ENCODE measurements at places on chromosomes 7 and 10.
A peak's percentile ranks its signal among the peaks of the same experiment; 100 is the strongest.

GRCh38 chr7:24123076-24123475, 160.9 kb upstream of the NPY start:
- DNase-seq, result no peak

- no peak for DNase-seq
Observed at GRCh38 chr10:60666221-60666620, 112.1 kb upstream of the CDK1 start.

DNA sequence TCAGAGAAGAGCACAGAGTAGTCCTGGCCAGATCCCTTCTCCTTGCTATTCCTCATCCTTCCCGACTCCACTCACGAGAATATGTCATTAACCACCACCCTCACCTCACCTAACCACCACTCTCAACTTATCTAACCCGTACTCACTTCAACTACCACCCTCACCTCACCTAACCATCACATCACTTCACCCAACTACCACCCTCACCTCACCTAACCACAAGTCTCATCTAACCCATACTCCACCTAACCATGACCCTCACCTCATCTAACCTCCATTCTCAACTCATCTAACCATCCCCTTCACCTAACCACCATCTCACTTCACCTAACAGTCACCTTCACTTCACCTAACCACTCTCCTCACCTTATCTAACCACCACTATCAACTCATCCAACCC, 85.0 kb downstream of the VIPR2 start:
- no peak for DNase-seq

- no peak for DNase-seq
Observed at GRCh38 chr10:124975977-124976514, 34.1 kb downstream of the ZRANB1 start.

- DNase-seq, result peak; percentile 85
Observed at GRCh38 chr7:151244196-151244840, 4.2 kb downstream of the SMARCD3 start.

DNA sequence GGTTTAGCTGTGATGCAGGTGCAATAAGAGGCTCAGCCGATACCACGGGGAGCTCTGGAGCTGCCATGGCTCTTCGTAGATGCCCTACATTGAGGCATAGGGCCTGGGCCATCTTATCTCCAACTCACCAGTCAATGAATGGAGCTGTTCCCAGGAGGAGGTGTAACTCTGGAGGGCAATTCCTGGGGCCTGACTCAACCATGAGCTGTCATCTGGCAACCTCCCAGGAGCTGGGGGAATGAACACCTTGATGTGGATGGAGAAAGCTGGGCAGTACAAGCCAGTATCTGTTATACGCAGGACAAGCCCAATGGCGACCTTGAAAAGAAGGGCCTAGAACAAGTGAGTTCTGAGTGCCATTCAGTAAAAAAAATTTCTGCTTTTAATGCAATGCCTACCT, 224.0 kb upstream of the PLXDC2 start:
- no peak for DNase-seq

DNA sequence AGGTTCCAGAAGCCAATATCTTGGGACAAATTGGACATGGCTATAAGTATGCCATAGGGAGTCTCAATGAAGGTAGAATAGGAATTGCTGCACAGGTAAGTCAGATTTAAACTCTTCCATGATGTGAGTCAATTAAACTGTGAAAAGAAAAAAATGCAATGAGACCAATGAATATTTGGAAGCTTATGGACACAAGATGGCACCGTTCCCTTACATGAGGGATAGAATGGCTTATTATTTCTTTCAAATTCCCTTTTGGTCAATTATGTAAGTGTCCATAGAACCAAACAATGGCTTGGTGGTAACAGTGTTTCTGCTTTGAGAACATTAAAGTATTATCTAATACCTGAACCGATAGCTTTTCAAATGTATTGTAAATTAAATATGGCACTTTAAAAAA, 35.6 kb downstream of the ACADSB start:
- no peak for DNase-seq

DNA sequence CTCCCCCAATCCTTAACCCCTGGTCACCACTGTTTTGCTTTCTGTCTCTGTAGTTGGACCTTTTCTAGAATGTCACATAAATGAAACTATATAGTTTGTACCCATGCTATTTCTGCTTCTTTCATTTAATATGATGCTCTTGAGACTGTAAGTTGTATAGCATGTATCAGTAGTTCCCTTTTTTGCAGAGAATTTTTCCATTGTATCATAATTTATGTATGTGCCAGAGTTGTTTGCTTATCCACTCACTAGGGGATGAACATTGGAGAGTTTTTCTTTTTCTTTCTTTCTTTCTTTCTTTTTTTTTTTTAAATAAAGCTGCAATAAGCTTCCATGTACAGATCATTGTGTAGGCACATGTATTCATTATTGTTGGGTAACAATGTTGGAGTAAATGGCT, 544.8 kb downstream of the CNTNAP2 start:
- no peak for DNase-seq

GRCh38 chr10:119784340-119785067, 58.7 kb downstream of the INPP5F start:
- no peak for DNase-seq

DNA sequence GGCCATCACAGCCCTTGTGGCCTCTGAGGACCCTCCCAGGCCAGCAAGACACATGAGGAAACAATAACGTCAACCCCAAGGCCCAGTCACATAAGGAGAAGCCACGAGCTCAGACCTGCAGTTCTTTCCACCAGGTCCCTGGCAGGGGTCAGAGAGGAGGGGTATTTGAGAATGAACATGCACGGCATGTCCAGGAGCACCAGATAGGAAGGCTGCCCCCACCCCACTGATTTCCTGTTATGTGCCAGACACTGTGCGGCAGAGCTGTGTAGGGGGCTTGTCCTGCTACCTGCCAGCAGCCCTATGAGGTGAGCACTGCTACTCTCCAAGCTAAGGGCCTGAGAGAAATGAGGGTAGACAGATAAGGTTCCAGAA, 40.7 kb upstream of the ZMIZ1 start:
- DNase-seq, result no peak

DNA sequence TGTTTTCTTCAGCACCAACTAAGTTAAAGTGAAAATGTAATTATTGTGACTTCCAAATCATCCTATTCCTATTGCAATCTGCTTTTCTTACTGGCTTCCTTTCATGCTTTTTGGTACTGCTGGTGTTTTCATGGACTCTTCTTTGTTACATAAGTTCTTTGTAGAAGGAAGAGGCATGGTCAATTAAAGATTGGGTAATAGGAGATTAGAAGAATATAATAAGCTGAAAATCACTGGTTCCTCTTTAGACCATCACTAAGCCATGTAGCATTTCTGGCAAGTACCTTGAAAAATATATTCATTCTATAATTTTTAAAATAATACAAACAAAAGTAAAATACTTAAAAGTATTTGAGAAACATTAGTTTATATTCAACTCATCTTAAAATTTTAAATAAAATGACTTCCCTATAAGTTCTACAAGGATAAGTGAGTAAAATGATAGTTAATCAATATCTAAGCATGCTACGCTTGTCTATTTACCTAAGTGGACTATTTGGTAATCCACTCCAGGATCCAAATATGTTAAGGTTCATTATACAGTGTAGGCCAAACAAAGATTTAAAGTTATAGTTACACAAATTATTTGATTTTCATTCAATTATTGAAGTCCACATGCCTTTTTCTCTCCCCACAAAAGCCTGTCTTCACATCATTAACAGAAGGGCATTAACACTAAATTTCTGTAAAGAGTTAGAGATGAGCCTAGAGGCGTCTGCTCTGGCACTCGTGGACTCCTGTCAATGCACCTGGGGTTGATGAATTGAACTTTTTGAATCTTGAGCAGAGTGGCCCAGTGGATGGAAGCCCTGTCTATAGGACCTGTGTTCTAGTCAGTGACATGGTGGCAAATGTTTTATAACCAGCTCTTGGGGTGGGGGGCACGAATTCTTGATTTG, 408.1 kb downstream of the INHBA start:
- no peak for DNase-seq

DNA sequence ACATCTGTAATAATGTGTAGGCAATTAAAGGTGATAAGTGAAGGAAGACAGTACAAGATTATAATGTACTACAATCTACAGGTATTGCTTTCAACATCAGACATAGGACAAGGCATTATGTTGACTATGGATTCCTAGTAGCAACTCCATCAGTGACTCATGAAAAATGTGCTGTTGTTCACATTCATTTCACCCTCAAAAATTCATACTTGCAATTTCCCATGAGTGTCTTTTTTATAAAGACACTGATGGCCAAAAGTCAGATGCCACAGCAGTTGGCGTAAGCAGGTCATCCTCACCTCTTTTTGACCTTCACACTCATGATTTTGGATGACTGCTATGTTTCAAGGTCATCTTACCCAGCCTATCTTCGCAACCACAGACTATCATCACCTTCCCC, 100.0 kb upstream of the AMPH start:
- no peak for DNase-seq

- no peak for DNase-seq
Observed at GRCh38 chr7:84297616-84298015, 103.0 kb upstream of the SEMA3A start.

- DNase-seq, result peak; percentile 56
Observed at GRCh38 chr10:50740293-50740648, 535 bp downstream of the ASAH2B start.

DNA sequence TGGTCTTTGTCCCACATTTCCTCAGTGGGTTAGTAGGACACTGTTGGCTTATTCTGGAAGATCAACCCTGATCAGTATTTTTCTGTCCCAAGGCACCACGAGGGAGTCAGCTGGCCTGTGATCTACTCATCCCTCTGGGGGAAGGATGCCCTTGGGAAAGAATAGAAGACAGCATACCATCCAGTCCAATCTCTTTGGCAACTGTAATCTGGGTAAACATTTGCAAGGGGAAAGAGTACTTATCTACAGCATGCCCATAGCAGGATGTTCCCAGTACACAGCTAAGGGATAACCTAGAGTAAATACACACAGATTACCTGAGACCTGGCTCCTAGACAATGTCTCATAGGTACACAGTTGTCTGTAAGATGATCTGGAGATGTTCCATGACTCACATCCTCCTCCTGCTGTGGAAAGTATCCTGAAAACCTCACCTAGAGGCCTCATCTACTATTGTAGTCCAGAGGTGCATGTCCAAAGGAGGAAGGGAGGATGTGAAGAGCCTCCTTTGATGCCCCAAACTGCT, 134.3 kb upstream of the VWC2 start:
- DNase-seq, result no peak

DNA sequence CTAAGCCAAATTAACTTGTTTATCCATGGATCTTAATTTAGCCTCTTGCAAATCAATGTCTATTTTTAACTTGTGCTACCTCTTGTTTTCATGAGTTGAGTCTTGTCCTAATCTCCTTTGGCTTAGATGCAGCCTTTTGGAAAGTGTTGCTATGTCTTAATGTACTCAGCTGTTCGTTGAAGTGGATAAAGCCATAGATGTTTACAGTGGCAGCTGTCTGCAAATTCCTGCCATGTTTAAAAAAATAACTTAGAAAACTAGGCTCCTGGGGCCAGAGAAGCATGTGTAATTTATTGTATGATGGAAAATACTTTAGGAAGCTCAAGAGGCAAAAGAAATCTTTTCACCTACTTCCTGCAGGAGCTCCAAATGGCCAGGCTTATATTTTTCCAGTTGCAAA, 253.1 kb upstream of the RHOBTB1 start:
- DNase-seq, result no peak

DNA sequence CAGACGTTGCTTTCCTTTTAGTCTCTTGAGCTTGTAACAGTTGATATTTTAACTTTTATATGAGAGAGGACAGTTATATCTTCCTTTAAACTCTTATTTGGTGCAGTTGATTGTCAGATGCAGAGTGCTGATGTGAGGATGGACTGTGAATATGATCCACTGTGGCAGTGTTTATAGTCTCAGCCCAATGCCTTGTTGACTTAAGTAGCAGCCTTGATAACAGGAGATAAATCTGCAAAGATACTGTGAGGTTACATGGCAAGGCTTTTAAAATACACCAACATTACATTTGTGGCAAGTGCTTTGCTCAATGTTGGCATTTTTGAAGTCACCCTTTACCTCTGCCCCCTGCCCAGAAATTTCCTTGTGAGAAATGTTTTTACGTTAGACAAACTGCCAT, 206.7 kb downstream of the AUTS2 start:
- no peak for DNase-seq

GRCh38 chr7:95472581-95473161, 13.1 kb upstream of the ASB4 start:
- DNase-seq, result no peak

DNA sequence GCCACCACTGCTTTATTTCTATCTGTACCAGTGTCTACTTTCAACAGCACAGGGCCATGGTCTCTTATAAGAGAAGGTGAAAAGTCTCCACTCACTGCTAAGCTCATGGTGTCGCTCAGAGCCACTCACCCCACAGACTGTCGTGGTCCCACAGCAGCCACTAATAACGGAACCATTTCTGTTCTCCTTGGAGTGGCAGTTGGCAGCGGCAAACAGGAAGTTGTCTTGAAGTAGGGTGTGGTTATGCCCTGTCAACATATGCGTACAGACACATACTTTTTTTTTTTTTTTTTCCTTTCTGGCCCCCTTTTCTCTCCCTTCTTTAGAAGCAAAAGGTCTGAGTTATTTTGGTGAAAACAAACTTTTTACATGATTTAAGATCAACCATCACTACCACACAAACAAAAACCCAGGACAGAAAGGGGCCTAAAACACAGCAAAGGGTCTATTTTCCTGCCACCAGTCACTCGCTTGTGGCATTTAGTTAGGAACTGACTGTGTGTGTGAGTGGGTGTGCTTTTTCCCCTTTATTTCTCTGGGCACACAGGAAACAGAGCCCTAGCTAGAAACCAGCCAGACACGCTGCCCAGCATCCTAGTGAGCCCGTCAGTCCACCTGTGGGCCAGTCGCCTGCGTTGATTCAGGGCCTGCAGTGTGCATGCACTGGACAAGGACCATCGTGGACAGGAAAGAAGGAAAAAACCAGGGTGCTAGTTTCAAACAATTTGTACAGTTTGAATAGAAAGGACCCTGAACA, 96.7 kb upstream of the EFCAB10 start:
- DNase-seq, result peak; percentile 73

DNA sequence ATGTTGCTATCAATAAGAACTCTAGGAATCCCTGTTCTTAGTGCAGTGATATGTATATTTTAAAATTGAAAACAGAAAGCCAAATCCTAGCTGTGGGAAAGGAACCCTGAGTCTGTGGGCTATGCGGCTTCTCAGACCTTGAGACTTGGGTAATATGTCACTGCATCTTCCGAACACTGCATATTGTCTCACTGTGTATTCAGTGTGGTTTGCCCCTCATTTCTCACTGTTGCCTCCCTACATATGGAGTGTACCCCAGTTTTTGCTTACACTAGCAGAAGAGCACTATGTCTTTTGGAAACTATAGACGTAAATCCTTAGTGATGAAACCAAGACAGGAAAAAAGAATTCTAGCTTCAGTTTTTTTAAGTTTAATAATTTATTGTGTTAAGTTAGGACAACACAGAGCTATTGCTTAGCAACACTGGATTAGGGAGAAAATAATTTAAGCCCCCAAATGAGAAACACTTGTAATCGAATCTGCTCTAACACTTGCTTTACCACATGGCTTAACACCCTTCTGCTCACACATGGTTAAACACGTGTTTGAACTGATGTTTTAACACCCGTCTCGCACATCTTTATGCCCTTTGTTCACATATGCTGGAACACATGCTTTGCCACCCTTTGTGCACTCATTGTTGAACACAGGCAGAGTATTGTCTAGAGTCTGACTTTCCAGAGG, 251.3 kb downstream of the VTI1A start:
- no peak for DNase-seq

GRCh38 chr7:7330997-7331396, 148.7 kb downstream of the C1GALT1 start:
- DNase-seq, result no peak

Measured in activated CD8-positive, alpha-beta memory T cell treated with anti-CD3 and anti-CD28 coated beads, Interleukin-2, amount 50 U/mL, for 48 hours (primary cell).